ENCODE measurements at places on chromosomes 3 and 15. TPM values are rescaled to one million over a fixed set of nuclear protein-coding genes. Genes with fewer than 3 reads are reported as not detected.

GRCh38 chr3:62261121-62261520 lies 112.2 kb downstream of the FEZF2 start:
- H3K4me3 ChIP-seq, result no peak overlapping the region
- H3K4me1 ChIP-seq, result no peaks in the 10 kb centered on the region
- no peaks in the 10 kb centered on the region for H3K27me3 ChIP-seq
- no peak overlapping the region for H3K27ac ChIP-seq
- DNase-seq, result no peak

GRCh38 chr3:44289882-44290462 lies 48.3 kb downstream of the TOPAZ1 start:
- H3K27ac ChIP-seq, result no peak overlapping the region
- H3K36me3 ChIP-seq, result no peaks in the 10 kb centered on the region
- H3K4me1 ChIP-seq, result no peaks in the 10 kb centered on the region
- H3K4me3 ChIP-seq, result no peak overlapping the region
- no peak for DNase-seq

- H3K27me3 ChIP-seq, result peaks cover 7% of the 10 kb centered on the region
- peaks cover 8% of the 10 kb centered on the region for H3K4me1 ChIP-seq
- no peak overlapping the region for H3K27ac ChIP-seq
- DNase-seq, result no peak
- no peak overlapping the region for H3K4me3 ChIP-seq
- H3K36me3 ChIP-seq, result no peaks in the 10 kb centered on the region
Measured at GRCh38 chr3:45075821-45076625, 49.9 kb downstream of the CLEC3B start.

- peak overlapping the region; percentile 75 for H3K4me3 ChIP-seq
- H3K27me3 ChIP-seq, result no peaks in the 10 kb centered on the region
- peaks cover 21% of the 10 kb centered on the region for H3K4me1 ChIP-seq
- DNase-seq, result no peak
- H3K27ac ChIP-seq, result peak overlapping the region; percentile 95
Measured at GRCh38 chr3:111667170-111667569, 72.0 kb upstream of the ZBED2 start.

DNA sequence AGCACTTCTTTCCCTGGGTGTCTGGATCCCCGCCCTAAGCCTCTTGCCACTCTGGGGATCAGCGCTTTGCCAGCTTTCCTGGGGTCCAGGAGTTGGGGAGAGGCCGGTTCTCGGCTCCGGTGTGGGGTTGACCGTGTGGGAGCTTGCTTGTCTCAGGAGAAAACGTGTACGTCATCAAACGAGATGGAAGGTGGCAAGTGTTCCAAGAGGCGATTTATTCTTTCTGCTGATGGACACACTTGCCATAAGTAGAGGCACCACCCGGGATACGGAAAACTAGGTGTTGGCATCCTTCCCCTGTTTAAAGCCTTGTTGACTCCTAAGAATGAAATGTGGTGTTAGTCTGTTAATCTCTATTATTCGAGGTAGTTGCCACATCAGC lies 295 bp downstream of the ZWILCH start:
- peak overlapping the region; percentile 100 for H3K4me3 ChIP-seq
- H3K27me3 ChIP-seq, result no peaks in the 10 kb centered on the region
- H3K4me1 ChIP-seq, result peaks cover 16% of the 10 kb centered on the region
- H3K27ac ChIP-seq, result peak overlapping the region; percentile 100

DNA sequence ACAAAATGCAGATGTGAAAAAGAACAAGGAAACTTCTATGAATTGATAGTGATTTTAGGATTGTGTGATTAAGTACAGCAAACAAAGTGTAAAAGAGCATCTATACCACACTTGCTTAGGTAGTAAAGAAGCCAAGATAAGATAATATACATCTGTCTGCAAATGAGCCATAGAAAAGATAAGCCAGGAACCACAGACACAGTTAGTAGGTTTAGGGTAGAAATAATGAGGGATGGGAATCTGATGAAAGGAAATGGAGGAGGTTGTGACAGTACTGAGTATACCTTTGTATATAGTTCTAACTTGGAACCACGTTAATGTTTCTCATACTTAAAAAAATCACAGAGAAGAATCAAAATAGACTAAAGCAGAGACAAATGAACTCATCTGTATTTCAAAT lies 54.0 kb downstream of the TCF12 start:
- no peak overlapping the region for H3K27ac ChIP-seq
- peaks cover 67% of the 10 kb centered on the region for H3K4me1 ChIP-seq
- H3K4me3 ChIP-seq, result no peak overlapping the region
- no peak for DNase-seq
- no peaks in the 10 kb centered on the region for H3K27me3 ChIP-seq

DNA sequence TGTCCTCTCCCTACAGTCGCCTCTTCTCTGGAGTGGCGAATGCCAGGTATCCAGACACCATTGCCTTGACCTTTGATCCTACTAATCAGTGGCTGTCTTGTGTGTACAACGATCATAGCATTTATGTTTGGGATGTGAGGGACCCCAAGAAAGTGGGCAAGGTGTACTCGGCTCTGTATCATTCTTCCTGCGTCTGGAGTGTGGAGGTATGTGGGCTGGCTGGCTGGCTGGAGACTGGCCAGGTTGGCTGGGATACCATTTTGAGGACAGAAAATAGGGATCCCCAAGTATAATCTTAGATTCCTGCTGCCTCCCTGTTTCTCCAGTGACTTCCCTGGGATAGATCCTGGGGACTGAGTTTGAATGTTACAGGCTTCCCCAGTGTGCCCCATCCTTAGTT lies 13.4 kb upstream of the JMJD7 start:
- no peak overlapping the region for H3K4me3 ChIP-seq
- no peak for DNase-seq
- no peak overlapping the region for H3K27ac ChIP-seq
- peaks cover 5% of the 10 kb centered on the region for H3K36me3 ChIP-seq

DNA sequence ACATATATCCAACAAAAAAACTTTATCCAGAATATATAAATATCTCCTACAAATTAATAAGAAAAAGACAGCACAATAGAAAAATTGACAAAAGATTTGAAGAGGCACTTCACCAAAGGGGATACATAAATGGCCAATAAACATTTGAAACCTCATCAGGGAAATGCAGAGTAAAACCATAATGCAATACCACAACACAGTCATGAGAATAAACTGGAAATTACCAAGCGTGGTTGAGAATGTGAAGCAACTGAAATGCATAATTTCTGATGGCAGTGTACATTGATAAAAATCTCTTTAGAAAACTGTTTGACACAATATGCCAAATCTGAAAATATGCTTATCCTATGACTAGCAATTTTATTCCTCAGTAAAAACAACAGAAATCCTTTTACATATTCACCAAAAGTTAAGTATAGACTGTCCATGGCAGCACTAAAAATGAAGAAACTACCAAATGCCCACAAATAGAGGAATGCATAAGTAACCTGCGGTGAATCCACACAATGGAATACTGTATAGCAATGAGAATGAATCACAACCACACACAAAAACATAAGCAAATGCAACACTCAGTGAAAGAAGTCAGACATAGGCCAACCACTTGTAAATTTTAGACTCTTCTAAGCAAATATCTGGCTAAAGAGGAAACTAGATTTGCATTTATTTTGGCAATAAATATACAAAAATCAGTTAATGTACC lies 7.9 kb downstream of the LYZL4 start:
- H3K4me3 ChIP-seq, result no peak overlapping the region
- H3K27me3 ChIP-seq, result no peaks in the 10 kb centered on the region
- no peak for DNase-seq
- H3K36me3 ChIP-seq, result no peaks in the 10 kb centered on the region

GRCh38 chr15:81909011-81909358 lies 136.8 kb downstream of the MEX3B start:
- H3K27me3 ChIP-seq, result peaks cover 19% of the 10 kb centered on the region
- no peak overlapping the region for H3K27ac ChIP-seq
- DNase-seq, result no peak
- peaks cover 7% of the 10 kb centered on the region for H3K36me3 ChIP-seq

DNA sequence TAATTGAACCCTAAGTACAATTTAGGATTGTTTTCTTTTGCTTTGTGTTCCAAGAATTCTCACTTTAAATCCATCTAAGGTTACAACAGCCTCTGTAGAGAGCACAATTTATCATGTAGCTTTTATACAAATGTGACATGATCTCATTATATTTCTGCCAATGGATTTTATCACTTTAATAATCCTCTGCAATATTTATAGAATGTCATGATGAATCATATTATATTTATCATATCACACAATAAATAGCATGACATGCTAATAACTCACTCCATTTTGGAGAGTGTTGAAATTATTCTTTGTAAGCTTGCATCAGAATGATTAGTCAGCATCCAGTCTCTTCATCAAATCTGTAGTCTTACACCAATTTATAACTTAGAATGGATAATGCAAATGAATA lies 280.6 kb upstream of the ZNF717 start:
- H3K36me3 ChIP-seq, result no peaks in the 10 kb centered on the region
- H3K4me1 ChIP-seq, result no peaks in the 10 kb centered on the region
- no peak for DNase-seq
- no peaks in the 10 kb centered on the region for H3K27me3 ChIP-seq

GRCh38 chr15:67834581-67835296 lies 5.1 kb downstream of the RNU6-1 start:
- peaks cover 64% of the 10 kb centered on the region for H3K4me1 ChIP-seq
- peaks cover 55% of the 10 kb centered on the region for H3K27me3 ChIP-seq

- H3K4me1 ChIP-seq, result no peaks in the 10 kb centered on the region
- peaks cover 18% of the 10 kb centered on the region for H3K27me3 ChIP-seq
- no peak for DNase-seq
- no peaks in the 10 kb centered on the region for H3K36me3 ChIP-seq
Measured at GRCh38 chr3:135500034-135500433, 465.5 kb upstream of the PPP2R3A start.

- no peaks in the 10 kb centered on the region for H3K4me1 ChIP-seq
- no peak overlapping the region for H3K27ac ChIP-seq
- no peak for DNase-seq
- no peaks in the 10 kb centered on the region for H3K27me3 ChIP-seq
- H3K4me3 ChIP-seq, result no peak overlapping the region
Measured at GRCh38 chr3:114454551-114455251, 160.9 kb downstream of the TIGIT start.

DNA sequence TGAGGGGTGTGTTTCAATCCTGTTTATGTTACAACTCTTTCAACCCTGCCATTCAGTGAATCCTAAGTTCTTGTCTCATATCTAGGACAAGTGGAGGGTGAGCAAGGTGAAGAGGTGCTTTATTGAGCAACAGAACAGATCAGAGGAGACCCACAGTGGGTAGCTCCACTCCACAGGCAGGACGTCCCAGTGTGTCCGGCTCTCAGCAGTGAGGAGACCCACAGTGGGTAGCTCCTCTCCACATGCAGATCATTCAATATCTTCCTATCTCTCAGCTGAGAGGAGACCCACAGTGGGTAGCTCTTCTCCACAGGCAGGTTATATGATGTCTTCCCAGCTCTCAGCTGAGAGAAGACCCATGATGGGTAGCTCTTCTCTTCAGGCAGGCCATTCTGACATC lies 556.7 kb downstream of the SI start:
- H3K36me3 ChIP-seq, result no peaks in the 10 kb centered on the region
- no peak overlapping the region for H3K4me3 ChIP-seq

DNA sequence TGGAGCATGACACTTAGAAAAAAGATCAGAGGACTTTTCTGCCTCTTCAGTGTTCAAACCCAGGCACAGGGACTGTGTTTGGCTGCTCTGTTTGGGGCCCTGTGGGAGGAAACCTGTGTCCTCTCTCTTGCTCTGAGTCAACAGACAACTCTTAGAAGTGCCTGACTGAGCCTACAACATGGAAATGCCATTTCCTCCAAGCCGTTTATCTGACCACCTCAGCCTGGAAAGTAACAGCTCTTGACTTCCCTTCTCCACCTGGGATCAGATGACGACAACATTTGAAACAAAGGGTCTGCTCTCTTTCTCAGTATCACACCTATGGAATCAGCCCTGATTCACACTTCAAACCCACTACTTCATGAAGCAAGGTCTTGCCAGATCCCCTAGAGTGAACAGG lies 91.3 kb upstream of the CTDSPL start:
- peaks cover 11% of the 10 kb centered on the region for H3K4me1 ChIP-seq
- H3K27me3 ChIP-seq, result peaks cover 35% of the 10 kb centered on the region
- H3K36me3 ChIP-seq, result no peaks in the 10 kb centered on the region
- H3K4me3 ChIP-seq, result no peak overlapping the region

DNA sequence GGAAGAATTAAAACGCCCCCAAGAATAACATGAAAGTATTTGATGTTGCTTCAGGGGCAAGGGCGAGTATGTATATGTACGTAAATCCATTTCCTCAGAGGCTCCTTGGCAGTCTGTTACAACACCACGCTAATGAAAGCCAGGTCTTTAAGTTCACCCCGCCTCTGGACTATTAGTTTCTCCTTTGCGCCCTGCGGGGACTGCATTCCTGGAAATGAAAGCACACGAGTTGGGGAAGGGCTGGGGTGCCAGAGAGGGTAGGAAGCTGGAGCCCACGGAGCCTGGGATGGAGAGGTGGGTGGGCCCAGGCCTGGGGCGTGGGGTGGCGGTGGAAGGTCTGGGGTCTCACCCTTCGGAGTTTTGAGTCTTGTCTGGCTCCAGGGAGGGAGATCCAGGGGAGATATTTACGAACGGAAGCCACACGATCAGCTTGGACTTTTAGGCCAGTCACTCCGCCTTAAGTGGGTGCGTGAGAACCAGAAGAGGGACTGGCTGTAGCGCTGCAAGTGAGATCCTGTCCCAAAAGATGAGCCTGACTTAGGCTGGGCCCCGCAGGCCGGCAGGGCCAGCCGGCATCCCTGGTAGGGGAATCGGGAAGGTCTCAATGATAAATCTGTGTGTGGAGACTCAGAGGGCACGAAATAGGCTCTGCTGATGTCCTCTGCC lies 1.6 kb upstream of the PLCL2 start:
- peak overlapping the region; percentile 86 for H3K27ac ChIP-seq
- no peak for DNase-seq
- peak overlapping the region; percentile 84 for H3K4me3 ChIP-seq
- H3K36me3 ChIP-seq, result no peaks in the 10 kb centered on the region
- no peaks in the 10 kb centered on the region for H3K27me3 ChIP-seq
- H3K4me1 ChIP-seq, result peaks cover 23% of the 10 kb centered on the region

DNA sequence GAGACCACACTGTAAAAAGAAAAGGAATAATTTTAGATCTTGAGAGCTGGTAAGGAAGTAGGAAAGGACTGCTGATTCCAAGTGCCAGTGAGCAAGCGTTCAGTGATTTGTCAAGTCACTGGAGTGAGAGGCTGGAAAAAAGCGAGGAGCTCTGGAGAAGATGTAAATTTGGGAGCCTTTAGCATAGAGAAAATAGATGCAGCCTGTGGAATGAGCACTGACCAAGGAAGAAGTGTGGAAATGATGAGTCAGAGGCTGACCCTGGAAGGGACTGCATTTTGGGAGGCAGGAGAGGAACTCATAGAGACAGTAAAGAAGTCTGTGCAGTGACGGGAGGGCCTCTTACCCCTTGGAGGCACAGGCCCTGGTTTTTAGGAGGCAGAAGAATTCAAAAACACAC lies 17.1 kb upstream of the ABTB1 start:
- H3K36me3 ChIP-seq, result peaks cover 3% of the 10 kb centered on the region
- no peaks in the 10 kb centered on the region for H3K4me1 ChIP-seq
- H3K27me3 ChIP-seq, result no peaks in the 10 kb centered on the region
- no peak overlapping the region for H3K4me3 ChIP-seq
- DNase-seq, result no peak

Gene ROPN1
- not detected for total RNA-seq

Gene CCDC54
- not detected for total RNA-seq

Gene IL16
- 415 TPM for total RNA-seq

Gene CASR
- total RNA-seq, result not detected

Gene FOXL2NB
- total RNA-seq, result not detected

Gene ANKRD34C
- total RNA-seq, result not detected

Gene GMNC
- total RNA-seq, result not detected

Gene NMB
- total RNA-seq, result 2.1 TPM

Data from naive thymus-derived CD8-positive, alpha-beta T cell (primary cell).